ENCODE measurements at places on chromosomes 2 and 18. TPM values are rescaled to one million over a fixed set of nuclear protein-coding genes. Genes with fewer than 3 reads are reported as not detected.

DNA sequence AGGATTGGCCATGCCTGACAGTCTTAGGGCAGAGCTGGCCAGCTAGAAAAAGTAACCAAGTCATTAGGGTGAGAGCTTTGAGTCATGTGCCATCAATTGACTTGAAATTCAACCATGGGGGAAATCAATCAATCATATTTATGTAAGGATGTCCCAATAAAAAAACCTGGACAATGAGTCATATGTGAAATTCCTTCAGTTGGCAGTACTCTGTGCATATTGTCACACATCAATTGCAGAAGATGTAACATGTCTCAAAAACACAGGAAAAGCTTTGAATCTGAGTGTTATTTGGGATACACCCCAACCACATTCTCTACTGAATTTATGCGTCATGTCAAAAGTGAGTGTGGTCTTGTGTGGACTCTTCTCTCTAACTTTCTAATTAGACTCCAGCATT lies 1004.1 kb upstream of the NRXN1 start:
- ATAC-seq = no peak

- no peak for ATAC-seq
These were observed 39.6 kb downstream of the MBD2 start for GRCh38 chr18:54184836-54185235.

DNA sequence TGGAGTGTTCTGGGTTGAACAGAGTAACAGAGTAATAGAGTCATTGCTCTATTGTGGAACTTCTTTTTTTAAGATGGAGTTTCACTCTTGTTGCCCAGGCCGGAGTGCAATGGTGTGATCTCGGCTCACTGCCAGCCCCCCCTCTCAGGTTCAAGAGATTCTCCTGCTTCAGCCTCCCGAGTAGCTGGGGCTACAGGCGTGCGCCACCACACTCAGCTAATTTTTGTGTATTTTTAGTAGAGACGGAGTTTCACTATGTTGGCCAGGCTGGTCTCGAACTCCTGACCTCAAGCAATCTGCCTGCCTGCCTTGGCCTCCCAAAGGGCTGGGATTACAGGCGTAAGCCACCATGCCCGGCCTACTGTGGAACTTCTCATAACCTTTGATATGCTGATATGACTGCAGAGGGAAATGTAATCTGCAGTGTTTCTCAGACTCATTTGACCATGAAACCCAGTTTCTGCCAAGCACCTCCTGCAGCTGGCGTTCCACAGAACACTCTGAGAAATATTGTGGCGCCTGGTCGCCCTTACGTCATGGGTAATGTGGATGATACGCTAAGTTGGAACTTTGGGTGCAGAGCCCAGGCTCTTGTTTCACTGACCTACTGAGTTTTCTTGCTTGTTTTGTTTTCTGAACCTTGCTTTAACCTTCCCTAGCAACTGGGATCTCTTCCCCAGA lies 213.8 kb downstream of the BCL2 start:
- peak; percentile 4 for ATAC-seq

- no peak for ATAC-seq
These were observed 44.5 kb upstream of the COPS8 start for GRCh38 chr2:237041231-237041630.

DNA sequence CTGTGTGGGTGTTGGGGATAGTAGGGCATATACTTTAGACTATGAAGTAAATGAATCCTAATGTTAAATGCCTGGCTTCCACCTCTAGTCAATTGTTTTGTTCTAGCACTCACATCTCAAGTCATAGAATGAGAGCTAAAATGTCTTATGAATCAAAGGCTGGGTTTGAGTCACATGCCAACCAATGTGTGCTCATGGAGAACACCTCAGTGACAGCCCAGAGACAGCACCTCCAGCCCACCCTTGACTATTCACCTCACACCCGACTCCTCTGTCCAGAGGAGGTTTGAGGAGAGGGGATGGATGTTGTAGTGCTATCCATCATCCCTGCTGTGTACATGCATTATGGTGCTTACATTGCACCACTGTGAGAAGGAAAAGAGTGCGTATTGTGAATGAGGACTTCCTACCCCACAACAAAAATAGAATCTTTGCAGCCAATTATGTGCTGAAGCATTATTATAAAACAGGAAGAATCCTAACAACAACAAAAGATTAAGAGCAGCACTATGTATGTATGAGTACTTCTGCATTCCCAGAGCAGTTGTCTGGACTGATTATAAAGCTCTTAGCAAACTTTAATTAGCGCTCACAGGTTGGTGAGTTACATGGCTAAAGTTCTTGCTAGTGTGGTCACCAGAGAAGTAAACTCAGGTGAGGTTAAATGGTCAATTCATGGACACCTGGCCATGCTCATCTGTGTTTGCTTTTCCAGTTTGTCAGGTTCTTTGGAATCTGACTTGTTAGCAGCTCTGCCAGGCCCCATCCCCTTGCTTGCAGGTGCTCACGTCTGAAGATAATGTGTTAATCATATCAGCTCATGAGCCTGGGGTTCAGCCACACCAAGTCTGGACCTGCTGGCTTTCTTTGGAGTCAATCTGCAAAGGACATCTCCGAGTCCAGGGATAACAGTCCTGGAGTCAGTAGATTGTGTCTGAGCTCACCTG lies 55.3 kb upstream of the NABP1 start:
- peak; percentile 68 for ATAC-seq

DNA sequence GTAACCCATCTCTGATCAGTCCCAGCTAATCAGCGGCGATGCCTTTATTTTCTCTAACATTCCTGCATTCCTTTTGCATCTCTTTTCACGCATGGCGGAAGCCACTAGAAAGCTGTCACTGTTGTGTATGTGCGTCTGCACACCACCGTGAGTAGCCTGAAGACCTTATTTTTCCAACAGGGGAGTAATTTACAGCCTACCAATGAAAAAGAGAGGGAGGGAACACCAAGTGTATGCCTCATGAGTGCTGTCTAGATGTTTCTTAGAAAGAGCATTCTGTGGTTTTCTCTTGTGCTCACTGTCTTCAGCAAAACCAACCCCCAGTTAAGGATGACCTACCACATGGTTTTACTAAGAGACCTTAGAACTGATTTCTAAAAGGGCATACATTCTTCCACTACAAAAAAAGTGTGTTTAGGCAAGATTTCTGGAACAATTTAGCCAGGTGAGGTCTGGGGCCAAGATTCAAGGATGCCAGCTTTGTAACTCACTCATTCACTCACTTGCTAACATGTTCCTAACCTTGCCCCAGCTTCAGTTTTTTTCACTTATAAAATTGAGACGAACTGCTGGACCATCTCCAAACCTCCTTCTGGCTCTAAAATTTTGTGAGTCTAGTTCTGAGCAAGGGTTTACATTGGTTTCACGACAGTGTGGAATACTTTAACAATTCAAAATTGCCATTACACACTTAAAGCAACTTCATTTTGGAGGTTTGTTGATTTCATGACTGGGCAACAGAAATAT lies 51.4 kb downstream of the BCL2 start:
- peak; percentile 93 for ATAC-seq

GRCh38 chr2:237479747-237480146 lies 7.3 kb upstream of the MLPH start:
- ATAC-seq = no peak

GRCh38 chr2:113187771-113188170 lies 14.0 kb downstream of the PSD4 start:
- peak; percentile 19 for ATAC-seq

GRCh38 chr2:189142893-189143759 lies 36.4 kb downstream of the COL5A2 start:
- peak; percentile 64 for ATAC-seq

DNA sequence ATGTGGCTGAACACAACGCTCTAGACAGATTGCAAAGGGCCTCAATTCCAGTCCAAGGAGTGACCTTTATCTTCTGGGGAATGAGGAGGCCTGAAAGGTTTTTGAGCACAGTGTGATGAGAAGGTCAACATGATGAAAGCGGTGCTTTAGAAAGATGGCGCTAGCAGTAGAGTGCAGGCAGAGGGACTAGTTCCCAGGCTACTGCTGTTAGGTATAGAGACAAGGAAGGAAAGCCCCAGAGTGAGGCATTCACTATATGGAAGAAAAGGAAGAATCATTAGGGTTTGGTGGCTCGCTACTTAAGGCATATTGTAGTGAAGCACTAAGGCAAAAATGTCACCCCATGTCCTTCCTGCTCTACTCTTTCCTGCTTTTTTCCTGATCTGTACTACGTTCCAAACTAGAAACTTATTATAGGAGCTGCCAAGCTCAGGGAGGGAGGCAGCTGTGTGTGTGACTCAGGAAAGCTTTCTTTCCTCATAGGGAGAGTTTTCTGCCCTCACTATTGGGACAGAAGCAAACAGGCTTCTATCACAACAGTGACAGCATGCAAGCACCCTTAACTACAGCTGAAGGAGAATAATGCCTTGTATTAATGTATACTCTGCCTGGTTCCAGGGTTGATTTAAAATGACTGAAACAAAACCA lies 160.8 kb upstream of the CAVIN2 start:
- ATAC-seq = no peak

DNA sequence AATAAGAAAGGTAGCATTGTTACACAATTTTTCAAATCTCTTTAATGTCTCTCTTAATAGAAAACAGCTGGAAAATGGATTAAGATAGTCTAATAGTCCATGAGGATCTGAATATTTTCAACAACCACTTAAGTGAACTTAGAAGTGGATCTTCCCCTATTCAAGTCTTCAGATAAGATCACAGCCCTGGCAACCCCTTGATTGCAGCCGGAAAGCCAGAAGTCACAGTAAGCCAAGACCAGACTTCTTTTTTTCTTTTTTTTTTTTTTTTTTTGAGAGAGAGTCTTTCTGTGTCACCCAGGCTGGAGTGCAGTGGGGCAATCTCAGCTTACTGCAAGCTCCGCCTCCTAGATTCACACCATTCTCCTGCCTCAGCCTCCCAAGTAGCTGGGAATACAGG lies 18.6 kb upstream of the ZC3H15 start:
- ATAC-seq = no peak

DNA sequence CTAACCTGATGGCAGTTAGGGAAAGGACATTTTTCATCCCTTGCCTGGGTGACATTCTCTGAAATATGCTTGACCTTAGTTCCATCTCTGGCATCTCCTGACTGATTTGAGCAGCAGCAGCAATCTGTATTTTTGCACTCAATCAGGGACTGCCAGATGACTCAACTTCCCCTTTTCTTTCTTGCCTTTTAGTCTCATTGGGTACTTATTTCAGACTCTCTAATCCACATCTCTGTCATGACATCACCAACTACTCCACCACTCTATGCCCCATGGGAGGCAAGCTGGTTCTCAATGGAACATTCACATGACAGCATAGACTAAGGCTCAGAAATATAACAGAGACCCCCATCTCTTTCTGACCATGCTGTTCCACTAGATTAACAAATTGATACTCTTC lies 254.2 kb downstream of the RIT2 start:
- ATAC-seq = no peak

DNA sequence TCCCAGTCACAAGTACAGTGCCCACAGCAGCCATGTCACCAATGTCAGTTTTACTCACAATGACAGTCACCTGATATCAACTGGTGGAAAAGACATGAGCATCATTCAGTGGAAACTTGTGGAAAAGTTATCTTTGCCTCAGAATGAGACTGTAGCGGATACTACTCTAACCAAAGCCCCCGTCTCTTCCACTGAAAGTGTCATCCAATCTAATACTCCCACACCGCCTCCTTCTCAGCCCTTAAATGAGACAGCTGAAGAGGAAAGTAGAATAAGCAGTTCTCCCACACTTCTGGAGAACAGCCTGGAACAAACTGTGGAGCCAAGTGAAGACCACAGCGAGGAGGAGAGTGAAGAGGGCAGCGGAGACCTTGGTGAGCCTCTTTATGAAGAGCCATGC lies 31.3 kb downstream of the COX7A2L start:
- ATAC-seq = no peak

- ATAC-seq = no peak
These were observed 250.0 kb downstream of the SOX11 start for GRCh38 chr2:5942204-5942603.

- no peak for ATAC-seq
These were observed 50.7 kb downstream of the MGAT5 start for GRCh38 chr2:134304394-134305108.

The PRADC1 gene
- total RNA-seq = 16.0 TPM

The AQP12B gene
- total RNA-seq = not detected

The OR6B2 gene
- total RNA-seq = not detected

The CHCHD5 gene
- total RNA-seq = 28.9 TPM

The KRCC1 gene
- 9.1 TPM for total RNA-seq

Data from activated T-helper 17 cell treated with anti-CD3 and anti-CD28 coated beads, Interleukin-2, amount 50 U/mL, for 72 hours (primary cell).